Fibroblast of skin of left biceps (primary cell): ENCODE measurements at places on chromosomes 1 and 21.

DNA sequence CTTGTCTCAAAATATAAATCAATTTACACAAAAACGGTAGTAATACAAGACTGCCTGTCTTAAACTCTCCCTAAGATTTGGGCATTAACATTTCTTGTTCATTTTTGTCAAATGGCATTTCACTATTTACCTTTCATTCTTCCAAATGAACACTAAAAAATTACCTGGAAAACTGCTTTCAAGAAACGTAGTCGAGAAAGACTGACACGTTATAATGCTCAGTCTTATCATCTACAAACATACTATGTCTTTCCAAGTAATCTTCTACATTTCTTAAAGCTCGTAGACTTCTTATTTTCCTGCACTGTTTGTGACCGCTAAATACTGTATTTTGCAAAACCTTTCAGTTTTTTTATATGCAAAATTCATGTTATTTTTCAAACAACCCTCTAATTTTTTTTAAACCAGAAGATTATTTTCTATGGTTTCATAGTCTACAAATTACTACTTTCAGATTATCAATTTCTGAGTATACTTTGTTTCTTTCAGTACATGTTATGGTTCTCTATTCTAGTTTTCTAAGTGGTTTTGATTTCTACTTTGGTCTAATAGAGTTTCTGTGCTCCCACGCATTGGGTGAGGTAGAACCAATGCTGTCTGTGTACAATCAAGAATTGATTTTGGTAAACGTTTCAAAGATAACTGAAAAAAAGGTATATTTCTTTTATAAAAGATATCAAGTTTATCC is 336.4 kb downstream of the SMYD3 start:
- no peak for DNase-seq

- peak; percentile 100 for DNase-seq
Measured at GRCh38 chr21:34526618-34527290, 14.7 kb upstream of the KCNE1 start.

- no peak for DNase-seq
Measured at GRCh38 chr1:1005774-1006304, 5.9 kb upstream of the HES4 start.

DNA sequence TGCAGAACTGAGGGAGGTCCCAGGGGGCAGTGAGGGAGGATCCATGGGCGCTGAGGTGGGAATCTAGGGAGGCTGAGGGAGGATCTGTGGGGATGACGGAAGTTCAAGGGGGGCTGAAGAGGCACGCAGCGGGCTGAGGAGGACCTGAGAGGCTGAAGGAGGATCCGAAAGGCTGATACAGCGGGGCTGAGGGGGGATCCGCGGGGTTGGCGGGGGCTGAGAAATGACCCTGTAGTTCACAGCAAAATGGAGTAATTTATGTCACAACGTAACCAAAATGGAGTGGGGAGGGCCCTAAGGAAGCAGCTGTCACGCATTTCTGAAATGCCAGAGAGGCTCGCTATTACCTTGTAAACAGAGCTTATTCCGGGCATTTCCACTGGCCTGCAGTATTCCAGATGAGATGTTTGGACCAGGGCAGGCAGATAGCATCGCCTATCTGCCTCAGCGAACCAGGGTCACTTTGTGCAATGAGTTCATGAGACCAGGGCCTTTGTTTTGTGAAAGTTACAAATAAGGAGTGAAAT is 926 bp upstream of the MRPL55 start:
- no peak for DNase-seq

DNA sequence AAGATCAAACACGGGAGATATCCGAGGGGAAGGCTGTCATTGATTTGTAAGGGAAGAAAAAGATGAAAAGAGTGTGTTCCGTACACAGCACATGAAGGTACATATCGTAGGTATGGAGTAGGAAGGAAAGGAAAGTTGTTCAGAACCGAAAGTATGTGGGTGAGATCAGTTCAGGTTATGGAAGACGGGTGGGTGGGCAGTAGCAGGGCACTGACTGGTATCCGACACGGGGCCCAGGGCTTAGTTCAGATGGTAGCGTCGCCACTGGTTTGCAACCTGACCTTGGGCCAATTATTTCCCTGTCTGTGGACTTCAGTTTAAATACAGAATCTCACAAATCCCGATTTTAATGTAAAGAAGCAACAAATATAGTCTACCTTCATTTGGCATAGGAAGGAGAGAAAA is 27.8 kb upstream of the A3GALT2 start:
- DNase-seq: no peak

DNA sequence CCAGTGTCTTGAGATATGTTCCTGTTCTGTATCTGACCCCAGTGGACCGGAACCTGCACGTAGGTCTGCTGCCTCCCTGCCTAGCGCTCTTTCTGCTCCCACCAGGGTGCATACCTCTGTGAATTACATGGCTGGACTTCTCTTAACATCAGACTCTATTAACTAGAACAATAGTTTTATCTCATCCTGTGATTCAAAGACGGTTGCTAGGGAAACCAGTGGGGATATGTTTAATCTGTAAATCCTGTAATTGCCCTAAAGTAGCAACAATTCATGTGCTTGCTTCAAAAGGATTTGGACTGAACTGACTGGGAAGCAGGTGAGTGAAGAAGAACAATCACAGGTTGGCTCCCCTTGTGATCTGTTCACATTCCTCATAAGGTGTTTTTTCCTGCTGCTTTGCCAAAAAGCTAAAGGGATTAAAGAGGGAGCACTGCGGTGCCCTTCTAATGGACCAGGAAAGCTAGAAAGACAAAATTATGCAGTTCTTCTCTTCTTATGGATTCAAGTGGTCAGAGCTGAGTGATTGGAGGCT is 52.7 kb upstream of the DIRAS3 start:
- DNase-seq: no peak

DNA sequence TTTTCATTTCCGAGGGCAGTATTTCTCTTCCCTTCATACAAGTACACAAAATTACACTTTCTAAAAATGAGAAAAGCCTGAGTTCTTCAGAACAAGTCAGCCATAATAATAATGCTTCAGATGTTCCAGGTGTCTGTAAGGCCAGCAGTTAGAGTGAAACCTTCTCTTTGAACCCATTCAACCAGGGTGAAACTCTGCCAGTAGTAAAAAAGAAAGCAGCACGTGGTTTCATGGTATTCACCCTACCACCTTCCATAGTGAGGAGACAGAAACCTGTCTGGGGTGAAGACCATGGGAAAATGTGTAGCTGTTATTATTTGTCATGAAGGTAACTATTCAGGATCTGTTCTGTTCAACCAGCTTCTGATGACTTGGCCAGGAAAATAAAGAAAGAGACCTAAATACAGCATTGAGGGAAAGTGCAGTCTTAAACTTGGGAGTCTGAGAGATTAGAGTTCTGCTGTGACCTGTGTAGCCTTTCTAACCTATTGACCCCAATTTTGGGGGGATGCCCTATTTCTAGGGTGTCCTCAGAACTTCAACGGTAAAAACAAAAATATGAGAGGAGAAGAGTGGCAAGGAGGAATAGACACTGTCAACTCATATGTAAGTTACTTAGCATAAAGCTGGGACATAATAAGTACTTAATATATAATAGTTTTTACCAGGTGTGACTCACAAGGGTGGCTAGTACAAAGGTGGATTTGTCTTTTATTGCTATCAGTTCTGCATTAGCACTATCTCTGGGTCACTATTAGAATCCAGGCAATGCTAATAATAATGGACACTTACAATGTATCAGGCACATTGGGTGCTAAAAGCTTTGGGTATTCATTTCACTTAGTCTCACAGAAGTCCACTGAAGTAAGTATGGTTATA is 70.0 kb upstream of the TNFSF4 start:
- DNase-seq: no peak

DNA sequence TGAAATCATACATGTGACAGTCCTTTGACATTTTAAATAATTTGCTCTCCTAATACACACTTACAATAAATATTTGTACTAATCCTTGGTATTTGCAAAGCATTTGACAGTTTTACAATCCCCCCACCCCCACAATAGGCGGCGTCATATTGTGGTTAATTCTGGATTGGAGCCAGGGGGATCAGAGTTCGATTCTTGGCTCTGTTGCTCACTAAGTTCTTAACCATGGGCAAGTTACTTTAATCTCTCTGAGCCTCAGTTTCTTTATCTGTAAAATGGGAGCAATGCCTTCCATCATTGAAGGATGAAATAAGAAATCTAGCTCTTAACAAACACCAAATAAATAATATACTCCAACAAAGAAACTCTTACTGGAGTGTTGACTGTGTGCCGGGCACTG is 23.8 kb downstream of the CACNA1S start:
- no peak for DNase-seq

DNA sequence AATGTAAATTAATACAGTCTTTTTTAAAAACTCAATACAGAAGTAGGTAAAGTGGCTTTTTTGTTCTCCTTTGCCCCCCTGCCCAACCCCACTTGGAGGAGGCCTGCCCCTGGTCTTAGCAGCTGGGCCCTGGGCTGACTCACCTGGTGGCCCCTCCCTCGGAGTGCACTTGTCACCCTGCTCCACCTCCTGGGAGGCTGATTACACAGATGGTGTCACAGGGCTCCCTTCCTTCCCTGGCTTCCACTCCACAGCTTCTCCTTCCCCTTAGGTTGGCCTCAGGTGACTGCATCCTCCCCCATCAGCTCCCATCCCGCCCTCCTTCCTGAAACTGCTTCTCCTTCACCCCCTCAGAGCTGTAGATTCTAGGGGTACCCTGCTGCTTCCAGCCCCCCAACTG is 11.7 kb upstream of the CAPN9 start:
- no peak for DNase-seq

DNA sequence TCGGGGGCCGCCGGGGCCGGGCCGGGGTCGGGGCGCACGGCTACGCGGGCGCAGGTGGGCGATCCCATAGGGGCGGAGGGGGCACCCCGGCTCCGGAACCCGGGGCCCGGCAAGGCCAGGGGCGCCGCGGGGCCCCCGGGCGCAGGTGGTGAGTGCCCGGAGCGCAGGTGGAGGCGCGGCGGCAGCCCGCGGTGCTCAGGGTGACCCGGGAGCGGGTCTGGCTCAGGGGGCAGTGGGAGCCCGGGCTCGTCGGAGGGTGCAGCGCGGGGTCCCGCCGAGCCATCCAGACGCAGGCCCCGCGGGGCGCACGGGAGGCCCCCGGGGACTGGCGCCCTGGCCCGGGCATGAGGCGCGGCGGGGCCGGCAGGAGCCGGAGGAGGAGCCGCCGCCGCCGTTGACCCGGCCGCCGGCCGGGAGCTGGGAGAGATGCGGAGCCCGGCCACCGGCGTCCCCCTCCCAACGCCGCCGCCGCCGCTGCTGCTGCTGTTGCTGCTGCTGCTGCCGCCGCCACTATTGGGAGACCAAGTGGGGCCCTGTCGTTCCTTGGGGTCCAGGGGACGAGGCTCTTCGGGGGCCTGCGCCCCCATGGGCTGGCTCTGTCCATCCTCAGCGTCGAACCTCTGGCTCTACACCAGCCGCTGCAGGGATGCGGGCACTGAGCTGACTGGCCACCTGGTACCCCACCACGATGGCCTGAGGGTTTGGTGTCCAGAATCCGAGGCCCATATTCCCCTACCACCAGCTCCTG is 489 bp downstream of the CELSR2 start:
- no peak for DNase-seq

- no peak for DNase-seq
Measured at GRCh38 chr1:158830904-158831507, at the start of gene MNDA. Gene MNDA (plus strand): TSS chr1:158831351. CDS start chr1:158842154, 10,803 bp downstream.

GRCh38 chr1:195973311-195973904 is 634.8 kb downstream of the KCNT2 start:
- DNase-seq: no peak

GRCh38 chr1:50196081-50196480 is 87.4 kb downstream of the ELAVL4 start:
- no peak for DNase-seq

- DNase-seq: no peak
Measured at GRCh38 chr1:47931395-47931794, 65.8 kb downstream of the TRABD2B start.

DNA sequence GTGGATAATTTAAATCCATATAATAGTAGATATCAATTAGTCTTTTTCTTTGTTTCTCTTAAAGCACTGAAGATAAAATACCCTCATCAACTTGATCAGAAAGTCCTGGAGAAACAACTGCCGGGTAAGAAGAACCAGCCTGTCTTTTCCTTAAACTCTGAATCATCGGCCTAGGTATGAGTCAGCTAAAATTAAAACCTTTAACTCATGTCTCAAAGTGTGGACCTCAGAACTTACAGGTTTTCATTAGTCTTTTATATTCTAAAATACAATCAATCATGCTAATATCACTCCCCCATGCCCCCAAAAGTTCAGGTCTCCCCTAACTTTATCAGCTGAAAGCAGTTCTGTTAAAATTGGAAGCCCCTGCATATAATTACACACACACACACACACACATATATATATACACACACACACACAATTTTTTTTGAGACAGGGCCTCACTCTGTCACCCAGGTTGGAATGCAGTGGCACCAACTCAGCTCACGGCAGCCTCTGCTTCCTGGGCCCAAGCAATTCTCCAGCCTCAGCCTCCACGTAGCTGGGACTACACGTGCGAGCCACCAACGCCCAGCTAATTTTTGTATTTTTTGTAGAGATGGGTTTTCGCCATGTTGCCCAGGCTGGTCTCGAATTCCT is 61.3 kb downstream of the B3GALNT2 start:
- peak; percentile 28 for DNase-seq

GRCh38 chr1:222865718-222866117 is 50.9 kb downstream of the DISP1 start:
- no peak for DNase-seq
